HS-5 (cell line): ENCODE measurements at places on chromosomes 2 and 18.

- DNase-seq: no peak
Measured at GRCh38 chr18:35371412-35372195, 5.5 kb downstream of the ZNF396 start.

GRCh38 chr2:101119431-101119830, 31.8 kb downstream of the TBC1D8 start:
- DNase-seq: no peak

GRCh38 chr2:228665232-228665631, 483.7 kb upstream of the SPHKAP start:
- no peak for DNase-seq

DNA sequence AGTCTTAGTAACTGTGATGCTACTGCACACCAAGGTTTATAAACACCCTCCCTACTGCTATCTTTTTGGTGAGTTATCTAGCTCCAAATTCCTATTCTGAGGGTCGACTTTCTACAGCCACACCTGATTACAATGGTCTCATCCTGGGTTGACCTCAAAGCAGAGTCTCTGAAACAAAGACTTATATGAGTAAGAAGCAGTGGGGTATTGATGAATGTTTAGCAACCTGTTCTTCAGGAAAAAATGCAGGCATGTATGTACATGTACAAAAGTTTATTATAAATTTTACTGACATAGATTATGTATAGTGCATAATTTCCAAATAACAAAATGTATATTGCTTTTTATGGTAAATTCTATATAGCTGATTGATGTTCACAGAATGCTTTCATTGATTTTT, 51.6 kb upstream of the FMNL2 start:
- no peak for DNase-seq

- DNase-seq: no peak
Measured at GRCh38 chr2:211900000-211900399, 638.6 kb downstream of the ERBB4 start.

DNA sequence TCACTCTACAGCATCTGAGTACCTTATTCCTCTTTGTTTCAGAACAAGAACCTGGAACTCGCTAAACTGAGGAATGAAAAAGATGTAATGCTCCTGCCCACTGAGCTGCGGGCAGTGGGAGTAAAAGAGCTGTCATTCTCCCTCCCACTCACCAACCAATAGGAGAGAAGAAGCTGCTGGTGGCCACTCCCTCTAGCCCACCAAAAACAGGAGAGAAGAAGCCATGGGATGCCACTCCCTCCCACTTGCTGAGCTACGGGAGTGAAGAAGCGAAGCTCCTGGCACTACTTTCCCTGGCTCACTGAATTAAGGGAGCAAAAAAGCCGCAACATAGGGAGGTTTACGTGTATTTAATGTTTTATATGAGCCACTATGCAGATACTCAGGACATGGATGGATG, 53.7 kb downstream of the RIT2 start:
- no peak for DNase-seq

GRCh38 chr2:33116799-33117198, 170.0 kb downstream of the LTBP1 start:
- DNase-seq: no peak

GRCh38 chr2:49342156-49342555, 187.8 kb upstream of the FSHR start:
- no peak for DNase-seq

GRCh38 chr18:9638886-9639285, 24.5 kb upstream of the PPP4R1 start:
- DNase-seq: no peak

DNA sequence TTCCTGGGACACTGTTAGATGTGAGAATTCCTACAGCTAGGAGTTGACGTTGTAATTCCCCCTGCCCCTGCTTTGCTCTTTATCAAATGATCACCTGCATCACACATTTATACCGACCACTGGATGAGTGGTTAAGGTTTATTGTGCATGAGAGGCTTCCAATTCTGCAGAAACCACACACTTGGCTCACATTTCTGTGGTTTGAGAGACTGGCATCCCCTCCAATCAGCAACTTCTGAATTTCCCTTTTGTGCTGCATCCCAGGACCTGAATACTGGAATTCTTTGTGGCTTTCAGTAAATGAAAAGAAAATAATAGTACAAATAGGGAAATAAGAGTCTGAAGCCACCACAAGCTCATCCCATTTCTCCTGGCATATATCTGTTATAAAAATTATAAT, 628.7 kb upstream of the PIK3C3 start:
- peak; percentile 15 for DNase-seq

GRCh38 chr2:136211701-136212100, 93.8 kb upstream of the CXCR4 start:
- DNase-seq: no peak

DNA sequence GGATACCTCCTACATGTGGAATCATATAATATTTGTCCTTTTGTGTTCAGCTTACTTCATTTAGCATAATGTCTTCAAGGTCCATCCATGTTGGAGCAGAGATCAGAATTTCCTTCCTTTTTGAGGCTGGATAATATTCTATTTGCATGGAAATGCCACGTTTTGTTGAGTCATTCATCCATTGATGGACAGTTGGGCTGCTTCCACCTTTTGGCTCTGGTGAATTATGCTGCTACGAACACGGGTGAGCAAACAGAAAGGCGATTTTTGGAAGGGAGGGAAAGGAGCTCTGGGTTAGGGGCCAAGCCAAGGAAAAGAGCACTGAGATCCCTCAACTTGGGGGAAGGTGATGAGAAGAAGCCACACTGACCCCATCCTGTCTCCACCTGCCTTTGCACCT, 260.5 kb downstream of the TNS1 start:
- no peak for DNase-seq

GRCh38 chr18:65748321-65748720, 2.5 kb upstream of the CDH7 start:
- no peak for DNase-seq

- DNase-seq: no peak
Measured at GRCh38 chr2:240216167-240216566, 75.7 kb upstream of the OTOS start.

GRCh38 chr2:210159059-210159458, 12.2 kb downstream of the KANSL1L start:
- no peak for DNase-seq

DNA sequence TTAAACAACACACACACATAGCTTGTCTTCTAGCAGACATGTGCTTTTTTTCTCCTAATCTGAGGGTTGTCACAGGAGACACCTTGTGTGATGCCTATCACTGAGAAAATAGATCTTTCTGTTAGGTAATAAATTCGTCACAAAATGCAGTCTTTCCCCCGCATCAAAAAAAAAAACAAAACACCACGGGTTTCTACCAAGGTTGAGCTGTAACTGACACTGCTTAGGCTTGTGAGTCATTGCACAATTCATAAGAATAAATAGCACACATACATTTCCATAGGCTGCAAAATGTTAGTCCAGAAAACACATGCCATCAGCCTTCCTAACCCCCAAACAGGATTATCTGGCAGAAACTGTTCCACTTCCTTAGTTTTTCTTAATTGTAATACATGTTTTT, 6.5 kb downstream of the TMEM163 start:
- DNase-seq: no peak

DNA sequence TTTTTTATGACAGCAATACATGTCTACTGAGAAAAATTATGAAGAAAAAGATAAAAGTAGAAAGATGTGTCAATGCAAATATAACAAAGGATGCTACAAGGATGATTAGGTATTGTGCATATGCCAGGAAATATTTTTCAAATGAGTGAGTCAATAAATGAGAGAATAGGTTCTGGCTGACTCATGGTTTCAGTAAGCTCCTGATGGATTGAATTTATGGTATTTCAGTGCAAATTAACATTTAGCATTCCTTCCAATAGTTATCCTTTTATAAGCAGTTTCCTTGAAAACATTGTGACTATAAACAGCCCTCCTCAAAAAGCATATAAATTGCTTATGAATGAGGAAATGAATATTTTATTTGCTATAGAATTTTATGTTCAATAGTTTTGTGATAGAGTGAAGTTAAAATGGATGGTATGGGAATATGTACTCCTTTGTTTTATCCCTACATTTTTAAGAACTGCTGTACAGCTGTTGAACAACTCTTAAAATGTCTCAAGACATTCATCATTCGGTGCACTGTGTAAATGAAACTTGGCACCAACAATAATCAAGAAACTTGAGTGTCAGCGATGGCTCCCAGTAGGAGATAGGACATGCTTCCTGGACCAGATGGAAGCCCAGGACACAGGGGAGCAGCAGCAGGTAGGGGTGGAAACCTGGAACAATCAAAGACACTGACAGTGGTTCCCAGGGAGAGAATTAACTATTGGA, 144.7 kb downstream of the PMAIP1 start:
- DNase-seq: peak; percentile 80

- no peak for DNase-seq
Measured at GRCh38 chr2:119155633-119156032, 2.9 kb downstream of the C1QL2 start.

GRCh38 chr2:30920511-30920910, 113.3 kb upstream of the CAPN13 start:
- no peak for DNase-seq

DNA sequence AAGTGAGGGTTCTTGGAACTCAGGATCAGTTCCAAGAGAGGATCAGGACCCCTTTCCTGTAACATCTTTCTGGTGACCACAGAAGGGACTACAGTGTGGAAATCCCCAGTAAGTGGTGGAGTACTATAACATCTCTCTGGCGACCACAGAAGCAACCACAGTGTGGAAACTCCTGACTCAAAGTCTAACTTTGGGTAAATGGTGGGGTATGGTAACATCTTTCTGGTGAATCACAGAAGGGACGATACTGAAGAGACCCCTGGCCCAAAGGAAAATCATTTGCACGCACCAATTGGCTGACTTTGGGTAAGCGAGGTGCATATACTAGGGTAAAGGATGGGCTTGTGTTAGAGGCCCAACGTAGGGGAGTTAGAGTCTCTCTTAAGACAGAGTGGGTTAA, 56.3 kb upstream of the GULP1 start:
- DNase-seq: no peak

DNA sequence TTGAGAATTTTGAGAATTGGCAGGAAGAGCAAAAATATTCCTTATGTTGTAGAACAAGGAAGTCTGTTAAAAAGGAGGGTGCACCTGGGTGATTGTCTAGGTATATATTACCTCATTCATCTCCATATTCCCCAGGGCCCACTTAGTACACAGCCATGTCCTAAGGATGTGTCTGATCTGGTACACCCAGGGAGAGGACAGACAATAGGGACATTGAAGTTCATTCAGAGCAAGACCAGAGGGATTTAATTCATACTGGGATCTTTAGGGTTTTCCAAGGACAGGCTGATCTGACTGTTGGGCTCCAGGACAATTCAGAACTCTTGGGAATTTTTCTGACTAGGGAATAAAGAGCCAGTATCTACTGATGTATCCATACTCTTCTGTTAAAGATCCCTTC, 112.1 kb downstream of the PHLPP1 start:
- no peak for DNase-seq

GRCh38 chr2:113060396-113060795, 1.4 kb downstream of the IL36RN start:
- DNase-seq: no peak

GRCh38 chr18:12593866-12594265, 64.0 kb downstream of the SPIRE1 start:
- no peak for DNase-seq

- DNase-seq: no peak
Measured at GRCh38 chr18:74378179-74378682, 62.6 kb downstream of the C18orf63 start.

- DNase-seq: no peak
Measured at GRCh38 chr18:8174771-8175170, 434.5 kb upstream of the RAB12 start.

GRCh38 chr18:37778417-37779165, 213.0 kb upstream of the CELF4 start:
- no peak for DNase-seq

- no peak for DNase-seq
Measured at GRCh38 chr2:155266109-155266508, 567.6 kb downstream of the KCNJ3 start.

DNA sequence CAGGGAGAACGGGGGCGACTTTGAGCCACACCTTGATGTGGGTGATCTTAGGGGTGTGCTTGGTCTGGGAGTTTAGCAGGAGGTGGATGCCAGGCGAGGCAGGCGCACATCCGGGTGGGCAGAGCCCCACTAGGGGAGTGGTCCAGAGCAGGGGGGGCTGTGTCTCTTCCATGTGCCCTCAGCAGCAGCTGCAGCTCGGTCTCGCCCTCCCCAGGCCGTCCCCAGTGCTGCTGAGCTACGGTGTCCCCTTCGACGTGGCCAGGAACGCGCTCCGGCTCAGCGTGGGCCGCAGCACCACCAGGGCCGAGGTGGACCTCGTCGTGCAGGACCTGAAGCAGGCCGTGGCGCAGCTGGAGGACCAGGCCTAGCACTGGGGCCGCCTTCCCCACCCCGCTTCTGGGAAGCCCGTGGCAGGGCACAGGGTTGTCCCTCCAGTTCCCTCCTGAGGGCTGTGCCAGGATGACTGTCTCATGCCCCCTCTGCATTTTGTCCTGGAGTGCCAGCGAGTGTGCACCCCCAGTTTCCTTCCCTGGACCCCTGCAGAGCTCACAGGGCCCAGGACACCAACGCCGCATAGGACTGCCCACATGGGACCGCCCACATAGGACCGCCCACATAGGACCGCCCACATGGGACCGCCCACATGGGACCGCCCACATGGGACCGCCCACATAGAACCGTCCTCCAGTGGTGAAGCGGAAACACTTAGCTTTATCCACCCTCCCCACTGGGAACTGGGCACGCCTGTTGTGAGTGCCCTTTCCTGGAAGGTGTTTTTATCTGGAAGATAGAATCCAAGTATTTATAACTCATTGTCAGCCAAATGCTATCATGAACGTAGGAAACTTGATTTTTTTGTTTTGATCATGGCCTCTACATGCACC, 1.9 kb upstream of the ESPNL start:
- DNase-seq: no peak

DNA sequence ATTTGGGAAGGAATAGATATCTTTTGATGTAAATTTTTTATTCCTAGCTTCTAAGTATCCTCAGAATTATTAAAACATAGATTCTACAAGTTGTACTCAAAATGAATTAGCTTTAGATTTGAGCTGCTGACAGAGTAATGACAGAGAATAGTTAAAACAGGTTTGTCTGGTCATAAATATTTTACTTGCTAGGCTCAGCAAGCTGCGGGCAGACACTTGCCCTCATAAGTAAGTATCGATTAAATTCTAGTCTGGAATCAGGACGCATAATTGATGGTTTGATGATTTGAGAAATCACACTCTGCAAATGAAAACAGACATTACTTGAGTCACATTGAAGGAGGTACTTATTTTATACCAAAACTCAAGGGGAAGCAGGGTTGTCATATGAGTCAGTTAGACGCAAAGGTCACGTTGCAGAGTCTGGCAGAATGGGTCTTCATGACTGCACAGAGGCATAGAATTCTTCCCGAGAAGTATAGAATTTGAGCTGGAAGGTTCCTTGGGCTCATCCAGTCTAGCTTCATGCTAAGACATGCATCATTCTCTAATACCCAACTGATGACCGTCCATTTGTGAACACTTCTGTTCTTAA, 27.5 kb downstream of the ARL4C start:
- DNase-seq: no peak
